ENCODE measurements at places on chromosomes 1 and 21.

- DNase-seq = no peak
Measured at GRCh38 chr1:199007423-199007822, 368.6 kb downstream of the PTPRC start.

DNA sequence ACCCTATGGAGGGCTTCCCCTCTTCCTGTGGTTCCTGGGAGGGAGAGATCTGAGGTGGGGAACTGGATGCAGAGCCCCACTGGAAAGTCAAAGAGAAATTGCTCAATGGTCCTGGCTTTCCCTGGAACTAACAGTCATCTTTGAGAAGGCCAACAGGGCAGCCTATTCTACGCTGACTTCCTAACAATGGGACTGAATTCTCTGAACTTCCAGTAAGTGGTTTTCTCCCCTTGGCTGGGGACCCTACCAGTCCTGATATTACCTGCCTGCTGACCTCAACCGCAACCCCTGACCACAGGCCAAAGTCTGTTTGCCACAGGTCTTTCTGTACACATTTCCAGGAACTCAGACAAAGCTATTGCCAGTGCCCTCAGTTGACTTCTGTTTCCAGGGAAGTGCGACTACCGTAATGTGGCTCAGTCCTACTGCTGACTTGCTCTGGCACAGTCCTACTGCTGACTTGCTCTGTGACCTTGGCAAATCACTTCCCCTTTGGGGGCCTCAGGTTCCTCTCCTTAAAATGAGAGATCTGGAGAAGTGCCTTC, 55.3 kb downstream of the C8B start:
- DNase-seq = no peak

GRCh38 chr1:202680586-202681352, 29.5 kb downstream of the SYT2 start:
- no peak for DNase-seq

DNA sequence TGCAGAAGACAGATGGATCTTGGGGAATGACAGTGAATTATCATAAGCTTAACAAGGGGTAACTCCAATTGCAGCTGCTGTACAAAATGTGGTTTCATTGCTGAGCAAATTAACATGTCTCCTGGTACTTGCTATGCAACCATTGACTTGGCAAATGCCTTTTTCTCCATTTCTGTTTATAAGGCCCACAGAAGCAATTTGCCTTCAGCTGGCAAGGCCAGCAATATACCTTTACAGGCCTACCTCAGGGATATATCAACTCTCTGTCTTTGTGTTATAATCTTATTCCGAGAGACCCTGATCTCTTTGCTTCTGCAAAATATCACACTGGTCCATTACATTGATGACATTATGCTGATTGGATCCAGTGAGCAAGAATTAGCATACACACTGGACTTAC, 52.7 kb upstream of the KIAA0040 start:
- DNase-seq = no peak

GRCh38 chr1:184489908-184490307, 103.1 kb downstream of the C1orf21 start:
- DNase-seq = no peak

GRCh38 chr1:163230827-163231226, 28.1 kb upstream of the RGS5 start:
- no peak for DNase-seq

- DNase-seq = no peak
Measured at GRCh38 chr21:36330904-36331303, 10.9 kb downstream of the MORC3 start.

DNA sequence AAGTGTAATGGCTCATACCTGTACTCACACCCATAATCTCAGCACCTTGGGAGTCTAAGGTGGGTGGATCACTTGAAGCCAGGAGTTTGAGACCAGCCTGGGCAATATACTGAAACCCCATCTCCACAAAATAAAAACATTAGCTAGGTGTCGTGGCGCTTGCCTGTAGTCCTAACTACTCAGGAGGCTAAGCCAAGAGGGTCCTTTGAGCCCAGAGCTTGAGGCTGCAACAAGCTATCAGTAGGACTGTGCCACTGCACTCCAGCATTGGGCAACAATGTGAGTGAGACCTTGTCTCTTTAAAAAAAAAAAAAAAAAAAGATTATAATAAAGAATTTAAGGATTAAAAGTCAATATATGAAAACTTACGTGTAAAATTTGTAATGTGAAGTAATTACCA, 11.7 kb downstream of the BPNT1 start:
- no peak for DNase-seq

DNA sequence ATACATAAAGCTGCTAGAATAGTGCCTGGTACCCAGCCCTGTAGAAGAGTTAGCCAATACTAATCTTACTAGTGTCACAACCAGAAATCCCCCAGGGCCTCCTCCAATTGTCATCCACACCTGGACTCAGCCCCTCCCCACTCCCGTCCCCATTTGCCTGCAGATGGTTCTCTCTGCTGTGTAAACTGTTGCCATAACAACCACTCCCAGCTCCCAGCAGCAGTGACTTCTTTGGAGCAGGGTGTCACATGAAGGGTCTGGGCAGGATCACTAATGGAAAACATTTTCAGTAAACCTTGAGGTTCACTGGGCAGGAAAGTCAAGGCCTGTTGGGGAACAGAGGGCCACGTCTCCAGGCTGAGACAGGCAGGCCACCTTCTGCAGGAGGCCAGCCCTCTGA, 126.0 kb upstream of the IPO9 start:
- no peak for DNase-seq

GRCh38 chr21:42708107-42708506, 54.7 kb downstream of the PDE9A start:
- DNase-seq = no peak

DNA sequence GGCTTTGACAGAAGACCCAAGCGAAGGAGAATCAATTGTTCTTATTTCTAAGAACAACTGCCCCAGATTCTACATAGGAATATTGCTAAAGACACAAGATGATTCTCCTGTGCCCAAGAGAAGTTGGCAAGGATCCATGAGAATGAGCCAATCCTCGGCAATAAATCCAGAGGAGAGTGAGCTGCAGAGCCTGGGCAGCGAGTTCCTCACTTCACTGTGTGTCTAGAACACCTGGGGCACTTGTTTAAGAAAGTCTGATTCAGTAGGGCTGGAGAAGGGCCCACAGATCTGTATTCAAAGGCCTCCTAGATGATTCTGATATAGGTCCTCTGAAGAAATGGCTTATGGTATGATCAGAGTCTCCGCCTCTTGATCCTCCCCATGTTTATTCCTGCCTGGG, 31.8 kb downstream of the GADD45A start:
- no peak for DNase-seq

GRCh38 chr1:89312572-89312971, 39.9 kb upstream of the GBP5 start:
- no peak for DNase-seq

GRCh38 chr1:207850621-207851407, 60.1 kb downstream of the CD34 start:
- no peak for DNase-seq

- DNase-seq = no peak
Measured at GRCh38 chr1:22380024-22380785, 71.4 kb upstream of the ZBTB40 start.

GRCh38 chr21:35682904-35683549, 377.3 kb downstream of the SETD4 start:
- DNase-seq = no peak

GRCh38 chr1:29855561-29856160, 619.3 kb downstream of the PTPRU start:
- DNase-seq = no peak

DNA sequence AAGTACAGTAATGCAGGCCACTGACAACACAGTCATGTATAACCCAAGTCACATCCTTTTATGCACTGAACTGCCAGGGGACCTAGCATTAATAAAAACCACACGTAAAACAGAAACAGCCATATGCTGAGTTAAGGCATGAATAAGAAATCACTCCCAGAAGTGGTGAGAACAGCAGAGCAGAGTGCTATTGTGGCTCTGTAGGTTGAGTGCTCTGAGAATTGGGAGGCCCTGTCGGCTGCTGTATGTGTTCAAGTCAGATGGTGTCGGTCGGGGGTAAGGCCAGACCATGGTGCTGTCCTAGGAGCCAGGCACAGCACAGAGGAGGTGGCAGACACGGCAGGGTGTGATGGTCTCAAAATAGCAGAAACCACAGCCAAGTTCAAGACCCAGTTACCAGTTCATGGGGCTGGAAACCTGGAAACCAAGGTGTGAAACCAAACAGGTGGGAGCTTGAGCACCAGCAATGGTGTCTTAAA, 126.6 kb upstream of the COA6 start:
- DNase-seq = no peak

DNA sequence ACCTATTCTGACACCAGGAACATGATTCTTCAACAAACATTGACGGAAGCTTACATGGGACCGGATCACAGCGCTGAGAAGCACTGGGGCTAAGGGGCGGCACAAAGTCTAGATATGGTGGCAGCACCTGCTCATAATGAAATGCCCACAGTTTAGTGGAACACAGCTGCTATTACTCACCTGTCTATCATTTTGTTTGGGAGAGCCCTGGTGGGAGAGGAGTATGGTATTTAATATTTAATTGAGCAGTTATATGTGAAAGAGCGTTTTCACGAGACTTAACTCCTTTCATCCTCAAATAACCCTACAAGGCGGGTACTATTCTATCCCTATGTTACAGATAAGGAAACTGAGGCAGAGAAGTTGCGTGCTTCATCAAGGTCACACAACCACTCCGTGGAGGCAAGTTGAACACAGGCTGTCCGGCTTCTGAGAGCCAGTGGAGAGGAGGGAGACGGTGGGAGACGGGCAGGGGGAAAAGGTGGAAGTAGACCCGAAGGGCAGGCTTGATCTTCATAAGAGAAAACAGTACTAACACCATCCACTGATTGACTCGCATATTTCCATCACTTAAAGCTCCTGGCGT, 790 bp upstream of the TSNAX start:
- DNase-seq = no peak

DNA sequence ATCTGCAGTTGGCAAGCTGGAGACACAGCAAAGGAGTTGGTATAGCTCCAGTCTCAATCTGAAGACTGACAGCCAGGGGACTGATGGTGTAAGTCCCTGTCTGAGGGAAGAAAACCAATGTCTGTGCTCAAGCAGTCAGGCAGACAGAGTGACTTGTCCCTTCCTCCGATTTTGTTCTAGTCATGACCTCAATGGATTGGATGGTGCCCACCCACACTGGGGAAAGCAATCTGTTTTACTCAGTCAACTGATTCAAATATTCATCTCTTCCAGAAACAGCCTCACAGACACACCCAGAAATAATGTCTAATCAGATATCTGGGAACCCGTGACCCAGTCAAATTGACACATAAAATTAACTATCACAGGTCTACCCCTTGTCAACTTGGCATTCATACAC, 11.9 kb upstream of the MRPL39 start:
- no peak for DNase-seq

GRCh38 chr1:212684076-212684475, 15.6 kb downstream of the BATF3 start:
- no peak for DNase-seq

Measured in stimulated activated CD8-positive, alpha-beta memory T cell treated with anti-CD3 and anti-CD28 coated beads, Interleukin-7, amount 100 ng/mL, for 1 hour (primary cell).